ENCODE measurements at places on chromosomes 2 and 18.

DNA sequence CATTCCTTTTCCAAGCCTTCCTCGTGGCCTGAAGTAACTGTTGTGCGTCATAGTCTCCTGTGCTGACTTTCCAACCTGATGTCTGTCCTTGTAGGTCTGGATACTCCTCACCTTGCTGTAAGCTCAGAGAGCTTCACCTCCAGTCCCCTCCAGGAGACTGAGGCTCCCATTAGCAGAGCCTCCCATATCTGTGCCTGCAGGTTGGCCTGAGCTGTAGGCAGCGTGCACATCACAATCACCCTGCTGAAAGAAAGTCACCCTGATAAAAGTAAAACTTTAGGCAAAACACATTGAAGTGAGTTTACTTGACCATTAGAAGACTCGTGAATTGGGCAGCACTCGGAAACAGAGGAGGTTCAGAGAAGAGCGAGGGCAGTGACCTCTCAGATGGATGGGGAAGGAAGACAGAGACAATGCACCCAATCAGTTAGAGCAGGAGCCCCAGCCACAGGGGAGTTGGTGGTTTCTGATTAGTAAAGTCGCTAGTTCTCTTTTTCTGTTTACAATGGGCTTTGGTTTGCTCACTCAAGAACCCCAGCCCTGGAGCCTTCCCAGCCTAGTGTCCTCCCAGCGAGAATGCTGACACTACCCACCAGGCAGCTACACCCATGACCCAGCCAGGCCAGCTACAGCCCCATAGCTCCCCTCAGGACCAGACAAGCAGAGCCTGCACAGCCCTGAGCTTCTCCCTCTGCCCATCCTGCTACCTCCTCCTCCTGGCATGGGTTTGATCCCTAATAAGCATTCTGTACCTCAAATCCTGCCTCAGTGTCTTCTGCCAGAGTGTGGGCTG, 12.1 kb upstream of the TPO start:
- no peak for DNase-seq

DNA sequence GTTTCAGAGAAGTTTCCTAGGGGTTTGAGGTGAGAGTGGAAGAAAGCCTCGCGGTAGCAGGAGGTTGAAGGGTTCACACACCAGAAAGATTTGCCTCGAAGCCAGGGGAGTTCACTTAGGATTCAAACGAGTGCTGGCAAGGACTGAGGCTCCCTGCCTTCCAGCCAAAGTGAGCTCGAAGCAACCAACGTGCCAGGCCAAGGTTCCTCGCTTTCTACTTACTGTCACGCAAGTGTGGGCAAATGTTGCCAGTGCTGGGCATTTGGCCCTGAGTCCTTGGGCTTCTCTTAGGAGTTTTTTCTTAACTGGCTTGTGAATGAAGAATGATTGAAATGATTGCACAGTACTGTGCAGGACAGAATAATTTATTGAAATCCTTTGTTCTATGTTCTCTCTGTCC, 53.6 kb downstream of the TMEM178A start:
- no peak for DNase-seq

- DNase-seq, result no peak
Measured at GRCh38 chr2:120852200-120852815, 116.6 kb downstream of the GLI2 start.

DNA sequence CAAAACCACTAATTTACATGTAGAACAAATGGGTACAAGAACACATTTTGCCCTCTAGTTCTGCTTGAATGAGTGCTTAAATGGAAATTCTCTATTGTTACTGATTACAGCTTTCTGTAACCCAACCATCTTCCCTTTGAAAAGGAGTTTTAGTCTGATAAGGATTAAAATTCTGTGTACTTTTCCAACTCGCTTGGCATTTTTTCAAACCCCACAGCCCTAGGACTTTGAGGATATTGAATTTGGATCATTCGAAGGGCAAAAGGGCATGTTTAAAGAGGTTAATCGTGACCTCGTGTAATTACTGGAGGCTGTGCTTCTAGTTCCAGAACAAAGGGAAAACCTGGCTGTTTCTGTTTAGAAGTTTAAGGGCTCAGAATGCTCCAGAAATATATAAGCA, 432.3 kb downstream of the PID1 start:
- DNase-seq, result no peak

DNA sequence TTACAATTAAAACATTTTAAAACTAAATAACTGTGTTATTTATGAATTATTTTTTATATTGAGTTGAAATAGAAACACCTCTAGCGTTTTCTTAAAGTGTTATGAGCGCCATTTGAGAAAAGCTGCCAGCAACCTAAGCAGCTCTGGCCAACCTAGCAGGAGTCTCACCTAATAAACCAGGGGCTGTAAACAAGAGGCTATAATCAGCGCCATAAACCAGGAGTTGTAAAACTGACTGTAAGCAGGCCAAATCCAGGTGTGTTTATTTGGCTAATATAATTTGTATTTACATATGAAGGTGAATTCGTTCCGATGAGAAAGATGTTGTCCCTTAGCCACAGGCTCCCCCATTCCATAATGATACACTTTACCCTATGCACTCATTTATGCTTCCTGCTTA, 34.7 kb downstream of the LRRTM1 start:
- no peak for DNase-seq

GRCh38 chr18:23101861-23102432, 33.3 kb upstream of the CABLES1 start:
- DNase-seq, result no peak

DNA sequence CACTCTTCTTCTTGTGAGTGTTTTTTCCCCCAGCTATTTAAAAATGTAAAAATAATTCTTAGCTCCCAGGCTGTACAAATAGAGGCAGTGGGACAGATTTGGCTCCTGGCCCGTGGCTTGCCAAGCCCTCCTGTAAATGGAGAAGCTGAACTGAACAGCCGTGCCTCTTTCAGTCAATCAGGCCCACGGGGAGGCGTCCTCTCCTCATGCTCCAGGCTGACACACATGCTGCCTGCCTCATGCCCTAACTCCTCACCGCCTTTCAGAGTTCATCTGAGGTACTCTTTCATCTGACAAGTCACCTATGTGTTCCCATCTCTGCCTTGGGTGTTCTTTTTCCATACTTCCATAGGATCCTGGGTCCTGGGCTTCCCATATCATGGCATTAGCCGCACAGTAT, 58.9 kb downstream of the BMP10 start:
- DNase-seq, result no peak

- DNase-seq, result no peak
Measured at GRCh38 chr18:36811955-36812354, 16.8 kb downstream of the TPGS2 start.

DNA sequence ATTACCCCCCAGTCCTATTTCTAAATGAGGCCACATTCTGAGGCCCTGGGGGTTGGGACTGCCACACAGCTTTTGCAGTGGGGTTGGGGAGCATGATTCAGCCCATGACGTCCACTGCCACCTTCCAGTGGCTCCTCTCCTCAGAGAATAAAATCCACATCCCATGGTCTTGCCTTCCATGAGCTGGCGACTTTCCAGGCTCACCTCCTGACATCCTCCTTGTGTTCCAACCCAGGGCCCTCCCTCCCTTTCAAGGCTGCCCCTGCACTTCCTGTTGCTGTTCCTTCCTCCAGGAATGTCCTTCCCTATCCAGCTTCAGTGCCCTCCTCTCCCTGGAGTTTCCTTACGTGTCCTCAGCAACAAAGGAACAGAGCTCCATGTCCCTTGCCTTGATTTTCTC, 187.3 kb upstream of the ID2 start:
- DNase-seq, result no peak

DNA sequence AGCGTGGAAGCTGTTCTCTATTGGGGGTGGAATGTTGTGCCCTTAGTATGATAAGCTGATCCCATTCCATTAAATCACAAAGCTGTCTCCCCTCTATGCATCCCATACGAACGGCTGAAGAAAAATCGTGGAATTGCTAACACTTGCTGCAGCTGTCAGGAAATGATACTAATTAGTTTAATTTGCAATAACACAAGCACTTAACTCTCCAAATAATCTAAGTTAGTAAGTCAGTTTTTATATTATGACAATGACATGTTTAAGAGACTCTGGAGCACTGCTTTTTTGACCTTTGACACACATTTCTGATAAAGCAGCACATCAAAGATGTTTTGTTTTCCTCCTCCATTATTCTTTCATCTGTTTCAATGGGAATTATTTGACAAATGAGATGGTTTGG, 123.7 kb upstream of the SATB2 start:
- no peak for DNase-seq

DNA sequence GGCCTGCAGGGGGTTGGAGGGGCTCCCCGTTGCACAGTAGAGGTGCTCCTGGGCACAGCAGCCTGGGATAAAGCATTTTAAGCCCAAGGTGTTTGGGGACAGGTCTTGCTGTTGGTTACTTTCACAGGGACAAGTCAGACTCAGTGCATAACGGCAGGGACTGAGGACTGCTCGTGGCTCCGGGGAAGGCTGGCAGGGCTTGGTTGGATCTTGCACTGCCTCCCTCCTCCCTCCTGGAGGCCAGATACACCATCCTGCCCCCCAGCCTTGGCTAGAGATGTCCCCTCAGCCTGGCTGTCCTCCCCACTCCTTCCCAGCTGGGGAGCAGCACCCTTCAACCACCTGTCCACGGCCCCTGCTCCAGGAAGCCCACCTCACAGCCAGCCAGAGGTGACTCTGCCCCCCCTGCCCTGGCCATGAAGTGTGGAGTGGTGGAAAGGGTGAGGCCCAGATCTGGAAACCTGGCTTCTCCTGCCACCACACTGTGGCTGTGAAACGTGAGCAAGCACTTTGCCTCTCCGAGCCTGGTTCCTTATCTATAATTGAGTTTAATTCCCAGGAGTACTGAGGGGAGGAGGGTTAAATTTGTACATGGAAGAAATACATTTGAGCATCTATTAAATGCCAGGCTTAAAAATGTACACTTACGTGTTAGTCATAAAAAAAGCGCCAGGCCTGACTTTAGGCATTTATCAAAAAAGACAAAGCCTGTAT, 67.1 kb upstream of the TAF1B start:
- DNase-seq, result no peak

DNA sequence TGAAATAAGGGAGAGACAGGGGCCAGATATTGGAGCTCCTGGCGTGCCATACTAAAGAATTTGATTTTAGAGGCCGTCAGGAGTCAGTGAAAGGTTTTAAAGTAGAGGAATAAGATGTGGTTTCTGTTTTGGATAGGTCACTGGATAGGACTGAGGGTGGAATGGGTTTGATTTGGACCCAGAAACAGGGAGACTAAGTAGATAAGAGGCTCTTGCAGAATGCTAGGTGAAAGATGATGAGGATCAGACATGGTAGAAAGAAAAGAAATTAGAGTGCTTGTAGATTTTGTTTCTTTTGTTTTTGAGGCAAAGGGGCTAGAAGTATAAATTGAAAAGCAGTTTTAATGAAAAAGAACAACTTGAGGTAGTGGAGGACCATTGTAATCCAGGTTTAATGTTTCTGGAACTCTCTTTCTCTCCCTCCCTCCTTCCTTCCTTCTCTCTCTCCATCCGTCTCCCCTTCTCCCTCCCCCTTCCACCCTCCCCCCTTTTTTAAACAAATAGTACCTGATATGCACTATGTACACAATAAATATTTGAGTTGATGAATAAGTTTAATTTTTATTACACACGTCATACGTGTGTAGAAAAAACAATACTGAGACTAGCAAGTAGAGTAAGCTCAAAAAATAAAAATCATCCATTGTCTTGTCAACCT, 1.9 kb downstream of the NDUFV2 start:
- DNase-seq, result no peak

Measured in GM13976 (cell line).